Psoas muscle (tissue), 8 donors: ENCODE measurements at places on chromosomes 4 and X.

DNA sequence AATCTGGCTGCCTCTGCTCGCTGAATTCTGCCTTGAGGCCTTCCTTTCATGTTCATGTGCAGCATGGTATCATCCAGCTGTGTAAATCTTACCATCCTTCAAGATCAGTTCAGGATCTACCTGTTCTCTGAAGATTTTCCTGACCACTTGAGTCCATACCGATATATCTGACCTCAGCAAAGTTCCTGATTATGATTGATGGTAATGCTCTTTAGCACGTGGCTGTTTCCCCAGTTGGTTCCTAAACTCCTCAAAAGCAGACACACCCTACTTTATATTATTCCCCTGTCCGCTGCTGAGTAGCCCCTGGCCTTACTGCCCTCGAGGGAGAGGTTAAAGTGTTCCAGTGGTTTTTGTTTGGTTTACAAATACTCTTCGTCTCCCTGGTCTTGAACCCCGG is 20.0 kb downstream of the GALNT7 start:
- DNase-seq = no peak

GRCh38 chr4:38764277-38764676 is 18.5 kb downstream of the TLR10 start:
- DNase-seq = no peak

GRCh38 chr4:142645475-142646108 is 200.5 kb downstream of the INPP4B start:
- no peak for DNase-seq

GRCh38 chr4:41653523-41653922 is 95.0 kb downstream of the PHOX2B start:
- no peak for DNase-seq

DNA sequence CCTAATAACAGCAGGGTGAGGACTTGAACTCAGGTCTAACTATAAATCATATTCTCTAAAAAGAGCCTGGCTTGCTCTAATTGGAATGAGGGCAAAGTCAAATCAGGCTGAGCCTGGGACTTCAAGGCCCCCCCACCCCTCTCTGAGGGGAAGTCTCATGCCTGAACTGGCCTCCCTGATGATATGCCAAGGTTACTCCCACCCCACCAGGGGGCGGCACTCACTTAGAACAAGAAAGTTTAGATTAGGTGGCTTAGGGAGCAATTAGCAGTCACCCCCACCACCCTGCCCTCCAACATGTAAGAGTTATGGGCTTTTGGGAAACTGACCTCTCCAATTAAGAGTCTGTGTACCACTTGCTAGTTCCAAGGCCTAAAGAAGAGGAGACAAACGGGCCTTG is 2.7 kb downstream of the FOXO4 start:
- DNase-seq = peak; percentile 64

DNA sequence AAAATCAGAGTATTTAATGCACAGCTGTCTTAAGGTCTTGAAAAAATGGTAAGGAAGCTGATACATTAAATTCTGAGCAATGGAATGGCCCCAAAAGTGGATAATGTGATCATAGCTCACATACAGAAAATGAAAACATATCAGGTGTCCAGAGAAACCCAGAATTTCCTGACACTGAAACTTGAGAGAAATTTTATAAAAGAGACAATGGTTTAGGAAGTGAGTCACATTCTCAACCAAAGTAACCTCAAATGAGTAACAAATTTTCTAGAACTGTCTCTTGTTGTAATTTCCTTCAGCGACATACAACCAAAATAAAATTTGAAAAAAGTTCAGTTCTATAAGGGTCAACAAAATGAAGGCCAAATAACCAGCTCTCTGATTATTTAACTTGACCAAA is 37.4 kb upstream of the PACRGL start:
- no peak for DNase-seq
